ENCODE measurements at places on chromosomes 13 and 19. TPM values are rescaled to one million over a fixed set of nuclear protein-coding genes. Genes with fewer than 3 reads are reported as not detected.

- H3K4me3 ChIP-seq = peak overlapping the region; percentile 74
- peak; percentile 97 for DNase-seq
- H3K27me3 ChIP-seq = no peaks in the 10 kb centered on the region
- H3K4me1 ChIP-seq = peaks cover 19% of the 10 kb centered on the region
These were observed 168.8 kb downstream of the COL4A1 start for GRCh38 chr13:110138010-110138699.

- no peak for DNase-seq
- no peak overlapping the region for H3K4me3 ChIP-seq
- H3K36me3 ChIP-seq = no peaks in the 10 kb centered on the region
- no peak overlapping the region for H3K27ac ChIP-seq
- H3K27me3 ChIP-seq = no peaks in the 10 kb centered on the region
- no peaks in the 10 kb centered on the region for H3K4me1 ChIP-seq
These were observed 72.1 kb downstream of the LHFPL6 start for GRCh38 chr13:39530916-39531315.

GRCh38 chr19:4559569-4559968 is at the start of gene SEMA6B:
SEMA6B (minus strand) TSS chr19:4559684; CDS start chr19:4558457, 1,227 bp downstream.
- no peaks in the 10 kb centered on the region for H3K36me3 ChIP-seq
- peak within 1 kb of the TSS; percentile 54 for H3K27ac ChIP-seq
- peak within 1 kb of the TSS; percentile 6 for H3K4me3 ChIP-seq
- DNase-seq = peak; percentile 96
- peaks cover 56% of the 10 kb centered on the region for H3K4me1 ChIP-seq

DNA sequence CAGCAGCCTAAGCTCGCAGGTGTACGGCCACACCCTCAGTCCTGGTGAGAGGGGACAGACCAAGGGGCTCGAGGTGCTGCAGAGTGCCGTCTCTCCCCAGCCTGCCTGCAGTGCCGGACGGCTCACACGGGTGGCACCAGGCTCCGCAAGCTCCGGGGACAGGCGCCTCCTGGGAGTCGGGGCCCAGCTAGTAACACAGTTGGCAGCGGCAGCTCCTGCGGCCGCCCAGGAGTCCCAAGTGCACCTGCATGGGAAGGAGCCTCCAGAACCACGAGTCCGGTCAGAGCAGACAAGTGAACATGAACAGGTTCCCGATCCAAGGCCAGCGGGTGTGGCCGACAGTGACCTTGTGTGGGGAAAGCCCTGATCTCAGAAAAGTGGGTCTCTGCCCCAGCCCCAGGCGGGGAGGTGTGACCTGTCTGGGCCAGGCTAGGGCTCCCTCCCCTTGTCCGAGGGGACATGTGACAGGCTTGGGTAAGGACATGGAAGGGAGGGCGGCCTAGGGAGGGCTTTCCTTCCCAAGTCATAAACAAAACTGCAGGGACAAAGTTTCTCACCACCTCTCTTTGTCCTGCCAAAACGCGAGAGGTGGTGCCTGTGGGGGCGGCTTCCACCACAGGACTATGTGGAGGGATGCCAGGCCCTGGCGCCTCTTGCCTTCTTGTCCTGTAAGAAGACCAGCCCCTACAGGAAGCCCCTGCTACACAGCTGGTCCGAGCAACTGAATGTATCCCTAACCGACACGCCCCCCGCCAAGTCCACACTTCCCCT is 46.5 kb downstream of the MLLT1 start:
- DNase-seq = no peak
- peak overlapping the region; percentile 71 for H3K4me3 ChIP-seq
- peaks cover 17% of the 10 kb centered on the region for H3K36me3 ChIP-seq
- H3K4me1 ChIP-seq = peaks cover 41% of the 10 kb centered on the region
- H3K27ac ChIP-seq = peak overlapping the region; percentile 2
- H3K27me3 ChIP-seq = no peaks in the 10 kb centered on the region

DNA sequence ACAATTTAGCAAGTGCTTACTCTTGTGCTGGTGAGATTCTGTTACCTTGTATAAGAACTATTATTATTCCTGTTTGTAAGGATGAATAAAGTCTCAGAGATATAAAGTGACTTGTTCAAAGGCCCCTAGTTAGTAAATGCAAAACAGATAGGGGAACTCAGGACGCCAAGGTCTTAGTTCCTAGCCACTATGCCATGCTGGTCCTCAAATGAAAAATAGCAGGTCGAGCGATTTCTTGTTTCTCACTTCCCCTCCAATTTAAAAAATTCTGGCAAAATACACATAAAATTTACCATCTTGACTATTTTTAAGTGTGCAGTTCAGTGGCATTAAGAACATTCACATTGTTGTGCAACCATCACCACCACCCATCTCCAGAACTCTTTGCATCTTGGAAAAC is 1.1 kb downstream of the TECR start:
- no peak for DNase-seq
- H3K27me3 ChIP-seq = no peaks in the 10 kb centered on the region
- H3K27ac ChIP-seq = peak overlapping the region; percentile 77
- H3K36me3 ChIP-seq = peaks cover 2% of the 10 kb centered on the region
- H3K4me1 ChIP-seq = peaks cover 32% of the 10 kb centered on the region

The NRTN gene
- not detected for polyA plus RNA-seq

The CABP5 gene
- polyA plus RNA-seq = not detected

Data from CD14-positive monocyte (primary cell).